H7 (cell line): ENCODE measurements at places on chromosomes 3 and 15. TPM values are rescaled to one million over a fixed set of nuclear protein-coding genes. Genes with fewer than 3 reads are reported as not detected.

DNA sequence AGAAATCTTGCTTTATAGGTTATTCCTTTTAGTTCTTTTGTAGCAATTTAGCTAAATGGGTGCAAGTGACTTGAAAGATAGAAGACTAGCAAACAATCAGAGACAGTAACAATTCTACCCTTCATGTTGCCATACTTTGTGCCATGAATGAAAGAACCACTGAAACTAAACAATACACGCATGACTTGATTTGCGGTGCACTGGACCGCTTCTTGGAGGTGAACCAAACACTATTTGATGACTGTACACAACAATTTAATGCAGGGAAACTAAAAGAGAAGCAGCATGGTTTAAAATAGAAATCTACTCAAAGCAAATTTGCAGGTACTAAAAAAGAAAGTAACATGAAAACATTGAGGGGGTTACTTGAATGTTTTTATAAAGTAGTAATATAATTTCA lies 331.0 kb upstream of the RARB start:
- DNase-seq = no peak

The CAV3 gene
- not detected in 2 replicates for total RNA-seq

DNA sequence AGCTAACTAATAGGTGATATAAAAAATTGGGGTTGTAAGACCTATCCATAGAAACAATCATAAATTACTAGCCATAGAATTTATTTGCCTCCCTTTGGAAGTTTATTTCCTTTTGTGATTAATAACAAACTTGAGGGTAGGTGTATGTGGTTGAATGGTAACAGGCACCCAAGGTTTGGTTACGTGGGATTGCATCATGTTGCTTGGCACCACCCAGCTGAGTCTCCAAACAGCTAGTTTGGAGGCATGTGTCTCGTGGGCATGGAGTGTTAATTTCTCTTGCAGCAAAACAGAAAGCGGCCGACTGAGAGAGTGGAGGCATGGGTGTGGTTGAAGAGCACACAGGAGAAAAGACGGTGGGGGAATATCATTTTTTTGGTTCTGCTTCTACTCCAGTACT lies 441.4 kb downstream of the CNTN4 start:
- DNase-seq = no peak

GRCh38 chr15:45228931-45229330 lies 23.1 kb upstream of the SLC28A2 start:
- no peak for DNase-seq
